ENCODE measurements at places on chromosomes 16 and 17.

DNA sequence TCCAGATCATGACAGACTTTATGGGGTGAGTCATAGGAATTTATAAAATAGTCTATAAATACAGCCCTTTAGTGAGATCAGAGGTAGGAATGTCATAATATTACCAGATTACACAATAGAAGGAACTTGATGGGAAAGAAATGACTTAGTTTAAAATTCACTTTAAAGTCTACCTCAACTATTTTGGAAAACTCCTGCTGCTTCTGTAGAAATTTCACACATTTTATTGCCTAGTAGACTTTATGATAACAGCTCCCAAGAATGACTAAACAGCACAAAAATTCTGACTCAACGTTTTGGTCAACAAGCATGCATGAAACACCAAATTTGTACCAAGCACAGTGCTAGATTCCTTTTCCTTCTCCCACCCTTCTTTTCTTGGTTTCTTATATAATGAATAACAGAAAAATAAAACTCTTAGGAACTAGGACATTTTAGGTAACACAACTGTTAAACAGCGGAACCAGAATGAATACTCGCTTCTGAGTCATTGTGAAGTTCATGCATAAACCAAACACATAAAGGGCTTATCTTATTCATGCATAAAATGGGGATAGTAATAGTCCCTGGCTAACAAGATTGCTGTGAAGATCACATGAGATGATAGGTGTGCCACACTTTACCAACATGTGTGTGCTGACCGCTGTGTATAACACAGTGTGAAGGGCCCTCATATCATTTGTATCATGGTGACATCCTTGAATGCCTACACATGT, 243.9 kb downstream of the CDH8 start:
- no peak for DNase-seq

DNA sequence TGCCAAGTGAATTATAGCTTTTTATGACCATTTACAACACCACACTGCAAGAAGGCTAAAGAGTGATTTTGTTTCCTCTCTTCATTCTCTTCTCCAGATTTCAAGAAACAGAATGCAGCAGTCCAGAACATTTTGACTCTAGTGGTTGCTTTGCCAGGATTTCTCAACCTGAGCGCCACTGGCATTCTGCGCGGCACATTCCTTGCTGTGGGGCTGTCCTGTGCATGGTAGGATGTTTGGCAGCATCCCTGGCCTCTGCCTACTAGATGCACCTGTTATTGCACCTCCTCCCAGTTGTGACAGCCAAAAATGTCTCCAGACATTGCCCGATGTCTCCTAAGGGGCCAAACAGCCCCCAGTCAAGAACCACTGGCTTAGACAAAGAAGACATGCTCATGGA, 25.7 kb upstream of the SLC39A11 start:
- no peak for DNase-seq

GRCh38 chr17:72560303-72561247, 439.8 kb downstream of the SOX9 start:
- no peak for DNase-seq

DNA sequence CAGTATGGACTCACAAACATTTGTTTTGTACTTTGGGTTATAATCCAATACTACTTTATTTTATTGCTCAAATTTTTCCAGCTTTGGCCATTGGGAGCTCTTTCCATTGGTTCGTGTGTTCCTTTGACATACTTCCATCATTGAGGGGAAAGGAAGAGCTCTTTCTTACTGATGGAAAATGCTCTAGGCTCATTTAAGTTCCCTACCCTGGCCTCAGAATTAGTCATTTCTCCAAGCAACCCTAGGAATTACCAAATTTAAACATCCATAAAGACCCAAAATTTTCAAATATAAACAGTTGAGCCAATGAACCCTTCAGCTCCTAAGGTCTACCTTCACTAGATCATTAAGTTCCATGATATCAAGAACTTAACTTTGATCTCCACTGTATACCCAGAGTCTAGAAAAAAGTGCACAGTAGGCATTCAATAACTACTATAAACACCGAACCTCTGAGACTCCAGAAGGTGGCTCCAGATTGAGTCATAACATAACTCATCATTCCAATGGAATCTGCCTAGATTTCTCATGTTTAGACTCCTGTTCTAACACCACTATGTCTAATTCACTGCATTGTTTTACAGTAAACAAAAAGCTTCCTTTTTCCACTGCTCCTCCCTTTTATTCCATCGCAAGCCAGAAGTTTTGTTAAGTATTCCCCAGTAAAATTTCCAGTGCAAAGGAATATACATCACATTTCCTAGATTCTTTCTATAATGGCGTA, 39.0 kb downstream of the SMURF2 start:
- DNase-seq: no peak

GRCh38 chr17:74172700-74173099, 30.8 kb upstream of the RPL38 start:
- DNase-seq: no peak

- no peak for DNase-seq
These were observed 76.3 kb downstream of the CEP95 start for GRCh38 chr17:64583038-64583437.

GRCh38 chr17:80036715-80037477, 454 bp downstream of the CCDC40 start:
- no peak for DNase-seq

DNA sequence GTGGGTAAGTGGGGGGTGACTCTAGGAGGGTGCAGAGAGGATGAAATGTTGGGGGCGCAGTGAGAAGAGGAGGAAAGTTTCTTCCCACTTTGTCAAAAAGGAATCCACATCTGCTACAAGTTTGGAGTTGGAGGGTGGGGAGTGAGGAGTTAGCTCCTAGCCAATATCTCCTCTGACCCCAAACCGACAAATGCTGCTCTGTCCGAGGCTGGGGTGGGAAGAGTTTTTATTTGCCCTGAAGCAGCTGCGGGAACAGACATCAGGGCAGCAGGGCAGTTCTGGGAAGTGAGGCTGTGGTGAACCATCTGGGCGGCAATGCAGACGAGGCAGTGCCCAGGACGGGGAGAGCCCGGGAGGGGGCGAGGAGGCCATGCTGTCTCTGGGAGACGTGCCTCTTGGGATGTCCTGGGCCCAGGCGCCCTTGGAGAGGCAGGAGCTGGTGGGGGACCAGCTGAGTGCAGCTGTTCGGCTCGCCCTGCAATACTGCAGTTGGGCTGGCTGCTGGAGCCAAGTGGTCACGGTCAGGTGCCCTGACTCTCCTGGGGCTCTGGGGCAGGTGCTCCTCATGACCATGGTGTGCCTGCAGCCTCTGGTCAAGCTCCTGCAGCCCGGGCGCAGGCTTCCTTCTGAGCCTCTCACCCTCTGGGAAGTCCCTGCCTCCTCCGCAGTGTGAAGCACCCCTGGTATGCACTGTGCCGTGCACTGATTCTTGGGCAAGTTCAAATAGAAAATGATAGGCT, 6.4 kb upstream of the SOCS3 start:
- DNase-seq: no peak

DNA sequence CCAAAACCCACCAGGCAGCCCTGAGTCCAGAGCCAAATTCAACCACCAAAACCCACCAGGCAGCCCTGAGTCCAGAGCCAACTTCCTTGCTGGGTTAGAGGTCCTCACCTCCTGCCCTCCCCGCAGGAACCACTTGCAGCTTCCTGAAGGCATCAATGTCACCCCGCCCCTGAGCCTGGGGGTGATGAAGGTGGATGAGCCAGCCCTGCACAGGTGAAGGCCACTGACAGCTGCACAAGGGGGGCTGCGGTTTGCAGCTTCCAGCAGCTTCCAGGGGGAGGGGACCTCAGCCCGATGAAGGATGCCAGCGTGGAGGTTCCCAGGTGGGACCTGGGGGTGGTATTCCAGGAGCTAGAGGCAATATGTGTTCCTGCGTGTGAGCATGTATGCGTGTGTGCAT, 7.6 kb upstream of the CSNK1D start:
- no peak for DNase-seq

DNA sequence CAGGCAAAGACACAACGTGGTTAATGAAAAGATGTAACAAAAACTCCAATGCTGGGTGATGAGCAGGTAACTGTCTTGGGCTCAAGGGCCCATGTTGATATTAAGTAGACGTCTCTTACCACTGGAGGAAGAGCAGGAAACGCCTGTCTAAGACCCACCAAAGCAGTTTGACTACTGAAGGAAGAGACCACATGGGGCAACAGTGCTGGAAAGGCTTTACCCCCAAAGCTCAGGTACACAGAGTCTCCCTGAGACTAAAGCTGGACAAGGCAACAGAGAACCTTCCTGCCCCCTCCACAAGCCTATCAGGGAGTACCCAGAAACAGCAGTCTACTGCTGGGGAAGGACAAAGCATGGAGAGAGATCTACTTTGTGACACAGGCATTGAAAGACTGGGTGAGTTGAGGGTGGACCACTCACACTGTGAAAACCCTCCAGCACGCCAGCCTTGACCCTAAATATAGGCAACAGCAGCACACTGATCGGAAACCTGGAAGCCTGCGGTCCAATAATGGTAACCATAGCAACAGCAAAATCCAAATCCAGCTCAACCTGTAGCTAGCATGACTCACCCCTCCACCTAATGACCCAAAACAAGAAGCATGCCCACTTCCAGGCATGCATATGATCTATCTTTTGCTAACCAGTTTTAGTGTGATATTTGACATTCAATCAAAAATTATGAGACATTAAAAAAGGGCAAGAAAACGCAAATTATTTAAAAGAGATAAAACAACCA, 270.5 kb upstream of the SDK2 start:
- DNase-seq: no peak

GRCh38 chr17:31261601-31262000, 35.4 kb downstream of the OMG start:
- DNase-seq: no peak

GRCh38 chr16:8912793-8913192, 30.6 kb downstream of the LITAFD start:
- no peak for DNase-seq

DNA sequence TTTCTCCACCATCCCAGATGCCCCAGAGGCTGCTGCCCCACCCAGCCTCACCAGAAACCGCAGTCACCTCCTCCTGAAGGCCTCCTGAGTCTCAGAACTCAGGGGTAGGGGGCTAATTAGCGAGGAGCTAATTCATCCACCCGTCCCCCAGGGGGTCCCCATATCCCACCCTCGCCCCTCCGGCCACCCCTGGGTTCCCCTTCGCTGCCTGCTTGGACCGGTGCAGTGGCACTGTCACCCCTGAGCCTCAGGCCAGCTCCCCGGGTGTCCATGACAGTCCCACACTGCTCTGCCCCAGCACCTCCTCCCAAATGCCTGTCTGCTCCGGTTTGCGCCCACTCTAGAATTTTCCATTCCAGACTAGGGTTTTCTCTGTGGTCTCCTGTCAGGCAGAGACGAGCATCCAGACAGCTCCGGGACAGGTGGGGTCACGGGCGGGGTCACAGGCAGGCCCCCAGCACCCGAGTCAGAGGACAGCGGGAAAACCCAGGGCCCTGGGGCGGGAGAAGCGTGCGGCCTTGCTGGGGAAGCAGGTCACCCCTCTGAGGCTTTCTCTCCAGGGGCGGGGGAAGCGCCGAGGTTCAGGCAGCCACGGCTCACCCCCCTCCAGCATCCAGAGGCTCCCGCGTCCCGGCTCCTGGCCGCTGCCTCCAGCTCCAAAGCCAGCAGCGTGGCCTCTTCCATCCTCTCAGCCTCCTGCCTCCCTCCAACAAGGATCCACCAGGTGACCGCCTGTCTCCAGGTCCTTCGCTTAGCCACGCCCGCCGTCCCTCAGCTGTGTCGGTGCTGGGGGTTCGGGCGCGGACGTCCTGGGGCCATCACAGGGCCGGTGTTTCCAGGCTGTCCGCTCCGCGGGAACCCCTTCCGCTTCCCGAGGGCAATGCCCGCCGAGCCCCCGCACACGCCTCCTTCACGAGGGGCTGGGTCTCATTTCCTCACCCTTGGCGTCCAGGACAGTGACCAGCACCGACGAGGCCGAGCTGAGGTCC, 3.1 kb upstream of the PERCC1 start:
- DNase-seq: no peak

DNA sequence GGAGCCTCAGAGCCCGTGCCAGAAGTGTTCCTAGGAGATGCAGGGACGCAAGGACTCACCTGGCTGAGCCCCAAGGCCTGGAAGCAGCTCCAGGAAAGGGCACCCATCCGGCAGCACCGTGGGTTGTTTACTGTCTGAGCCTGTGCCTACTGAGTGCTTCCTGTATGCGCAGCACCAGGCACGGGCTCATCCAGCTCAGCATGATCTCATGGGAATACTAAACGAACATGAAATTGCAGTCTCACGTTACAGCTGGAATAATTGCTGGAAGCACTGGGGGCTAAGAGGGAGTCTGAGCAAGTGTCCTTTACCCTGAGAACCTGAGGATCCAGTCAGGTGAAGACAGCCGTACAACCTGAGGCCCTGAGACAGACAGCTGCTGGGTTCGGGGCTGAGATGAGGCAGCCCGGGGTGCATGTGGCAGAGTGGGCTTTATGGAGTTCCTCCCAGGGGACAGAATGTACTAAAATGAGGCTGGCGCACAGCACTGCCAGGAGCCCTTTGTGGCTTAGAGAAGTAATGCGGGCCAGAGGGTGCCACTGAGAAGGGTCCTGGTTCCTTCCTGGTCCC, 5.4 kb downstream of the CTRL start:
- DNase-seq: peak; percentile 28

- no peak for DNase-seq
These were observed 1.5 kb downstream of the SPOP start for GRCh38 chr17:49676276-49676868.

DNA sequence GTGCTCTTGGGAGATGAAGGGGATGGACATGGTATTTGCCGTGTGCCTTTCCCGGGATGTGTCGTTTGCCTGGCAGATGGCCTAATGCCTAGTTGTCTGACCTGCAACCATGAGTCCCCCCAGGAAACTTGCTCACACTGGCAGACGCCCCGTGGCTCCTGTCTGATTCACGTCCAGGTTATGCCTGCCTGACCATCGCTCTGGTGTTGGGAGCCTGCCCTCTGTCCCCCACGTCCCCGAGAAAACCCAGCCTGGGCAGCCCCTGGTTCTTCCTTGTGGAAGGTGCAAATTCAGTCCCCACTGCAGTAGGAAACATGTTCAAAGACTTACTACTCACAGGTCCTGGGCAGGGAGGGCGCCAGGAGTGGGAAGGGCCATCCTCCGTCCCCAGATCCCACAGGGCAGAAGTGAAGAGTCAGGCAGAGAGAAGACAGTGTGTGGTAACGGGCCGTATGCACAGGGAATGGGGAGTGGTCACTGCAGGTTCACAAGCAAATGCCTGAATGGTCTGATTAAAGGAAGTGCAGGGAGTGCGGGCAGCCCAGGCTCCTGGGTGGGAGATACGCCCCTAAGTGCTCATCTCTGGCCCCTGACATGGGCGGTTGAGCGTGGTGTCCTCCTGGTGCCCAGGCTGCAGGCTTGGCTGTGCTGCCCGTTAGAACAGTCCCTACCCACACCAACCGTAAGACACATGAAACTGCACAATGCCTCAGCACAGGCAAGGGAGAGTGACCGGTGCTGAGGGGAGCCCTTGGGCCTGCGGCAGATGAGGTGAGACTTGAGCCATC, 4.2 kb upstream of the SNAI3 start:
- no peak for DNase-seq

- no peak for DNase-seq
These were observed 47.6 kb downstream of the CPD start for GRCh38 chr17:30426292-30426691.

- no peak for DNase-seq
These were observed 48.3 kb downstream of the WDR45B start for GRCh38 chr17:82599674-82600661.
